Hindlimb muscle (tissue), 1 donor: ENCODE measurements at places on chromosomes 12 and 14. TPM values are rescaled to one million over a fixed set of nuclear protein-coding genes. Genes with fewer than 3 reads are reported as not detected.

GRCh38 chr12:81253360-81253759 lies 175.5 kb downstream of the ACSS3 start:
- DNase-seq = no peak

Gene LIN7A
- polyA plus RNA-seq = 2.7 TPM

DNA sequence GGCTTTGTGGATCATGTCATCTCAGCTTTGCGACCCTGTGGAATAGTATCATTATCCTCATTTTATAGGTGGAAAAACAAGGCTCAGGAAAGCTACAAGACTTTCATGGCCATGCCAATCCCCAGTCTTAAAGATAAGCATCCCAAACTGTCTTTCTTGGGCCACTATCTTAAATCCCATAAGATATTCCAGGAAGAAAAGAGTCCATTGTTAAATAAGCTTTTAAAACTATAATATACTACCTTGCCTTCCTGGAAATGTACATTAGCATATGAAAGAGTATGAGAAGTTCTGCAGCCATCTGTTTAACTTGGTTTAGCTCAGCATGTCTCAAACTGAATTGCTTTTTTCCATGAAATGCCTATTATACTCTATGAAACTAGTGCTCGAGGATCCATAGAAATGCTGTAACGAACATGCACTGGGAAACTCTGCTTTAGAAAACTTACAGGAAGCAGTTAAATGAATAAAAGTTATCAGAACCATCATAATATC lies 77.1 kb downstream of the B4GALNT3 start:
- DNase-seq = no peak

Gene LAG3
- 0.80 TPM for polyA plus RNA-seq

DNA sequence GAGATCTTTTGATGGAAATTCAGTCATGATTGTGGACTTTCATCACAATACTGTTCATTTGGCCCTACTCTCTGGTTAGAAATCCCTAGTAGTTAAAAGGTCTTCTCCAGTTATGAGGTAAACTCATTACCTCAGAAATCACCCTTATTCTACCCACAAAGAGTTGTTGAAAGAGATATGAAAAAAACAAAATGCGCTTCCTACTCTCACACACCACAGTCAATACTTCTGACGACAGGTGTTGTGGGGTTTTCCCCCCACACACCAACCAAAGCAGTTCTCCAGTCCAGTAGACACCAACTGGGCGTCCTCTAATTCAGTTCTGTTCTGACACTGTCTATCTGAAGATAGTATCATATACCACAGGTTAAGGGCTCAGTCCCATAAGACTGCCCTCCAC lies 54.9 kb downstream of the TRMT5 start:
- DNase-seq = no peak
